ENCODE measurements at places on chromosomes 1 and 21. TPM values are rescaled to one million over a fixed set of nuclear protein-coding genes. Genes with fewer than 3 reads are reported as not detected.

The STYXL2 gene
- total RNA-seq, result not detected

The CLCNKB gene
- 0.08 TPM for total RNA-seq

The CD101 gene
- 0.25 TPM for total RNA-seq

The SPATA17 gene
- total RNA-seq, result 2.7 TPM

The KCNK2 gene
- total RNA-seq, result not detected

The LHX8 gene
- total RNA-seq, result 1.1 TPM

The CHD5 gene
- 1.0 TPM for total RNA-seq

The PODN gene
- not detected for total RNA-seq

The PCP4L1 gene
- total RNA-seq, result 0.09 TPM

The GUCA2A gene
- not detected for total RNA-seq

The FAM43B gene
- total RNA-seq, result 4.5 TPM

The USH2A gene
- not detected for total RNA-seq

The SYNJ1 gene
- total RNA-seq, result 2.4 TPM

The BEND5 gene
- total RNA-seq, result not detected

The GPR37L1 gene
- 0.14 TPM for total RNA-seq

The FCGR2B gene
- not detected for total RNA-seq

The SERPINC1 gene
- total RNA-seq, result 0.16 TPM

The LCE3A gene
- total RNA-seq, result not detected

The SPATA46 gene
- not detected for total RNA-seq

The TTC39A gene
- 1.9 TPM for total RNA-seq

The DNALI1 gene
- not detected for total RNA-seq

The CLDN17 gene
- not detected for total RNA-seq

The CELA2B gene
- total RNA-seq, result not detected

The CHTOP gene
- 76.1 TPM for total RNA-seq

The MYBPHL gene
- total RNA-seq, result not detected

The C1orf56 gene
- total RNA-seq, result 4.7 TPM

The CSMD2 gene
- not detected for total RNA-seq

The FAM163A gene
- total RNA-seq, result not detected

The HOOK1 gene
- total RNA-seq, result 0.17 TPM

The KRTAP19-3 gene
- total RNA-seq, result not detected

The DNASE2B gene
- total RNA-seq, result not detected

The GBP6 gene
- total RNA-seq, result not detected

The SKI gene
- 23.5 TPM for total RNA-seq

The GCSAML gene
- not detected for total RNA-seq

The ACTL8 gene
- total RNA-seq, result 1.6 TPM

The DCAF6 gene
- total RNA-seq, result 26.0 TPM

The AGTRAP gene
- total RNA-seq, result 82.6 TPM

The FCRL6 gene
- total RNA-seq, result not detected

The BARHL2 gene
- not detected for total RNA-seq

The LRRC7 gene
- total RNA-seq, result not detected

The SSU72 gene
- total RNA-seq, result 108 TPM

The SLFNL1 gene
- not detected for total RNA-seq

The NHLH1 gene
- 0.45 TPM for total RNA-seq

The OVAAL gene
- not detected for total RNA-seq

The CFAP141 gene
- total RNA-seq, result not detected

The TRPM2 gene
- total RNA-seq, result 9.3 TPM

The FAM78B gene
- 0.31 TPM for total RNA-seq

The KRTAP11-1 gene
- not detected for total RNA-seq

The AMPD1 gene
- not detected for total RNA-seq

All from A549 treated with RU486 at 1 μM for 4 hours (cell line).